ENCODE measurements at places on chromosomes 5 and 9. TPM values are rescaled to one million over a fixed set of nuclear protein-coding genes. Genes with fewer than 3 reads are reported as not detected.

CDX1 gene
- 0.76 TPM for total RNA-seq

RAB3C gene
- 0.24 TPM for total RNA-seq

ECM2 gene
- total RNA-seq, result 6.1 TPM

C5 gene
- total RNA-seq, result 3.4 TPM

MAMDC4 gene
- total RNA-seq, result 2.2 TPM

GRIA1 gene
- total RNA-seq, result 0.38 TPM

- no peak for DNase-seq
- H3K4me3 ChIP-seq, result no peak overlapping the region
- no peak overlapping the region for H3K27ac ChIP-seq
- no peaks in the 10 kb centered on the region for H3K36me3 ChIP-seq
- H3K4me1 ChIP-seq, result no peaks in the 10 kb centered on the region
Observed at GRCh38 chr9:84617411-84618029, 52.0 kb upstream of the NTRK2 start.

- no peaks in the 10 kb centered on the region for H3K36me3 ChIP-seq
- no peak overlapping the region for H3K4me3 ChIP-seq
- no peaks in the 10 kb centered on the region for H3K27me3 ChIP-seq
- no peaks in the 10 kb centered on the region for H3K4me1 ChIP-seq
- no peak for DNase-seq
Observed at GRCh38 chr5:157213527-157214243, 33.0 kb downstream of the ITK start.

DNA sequence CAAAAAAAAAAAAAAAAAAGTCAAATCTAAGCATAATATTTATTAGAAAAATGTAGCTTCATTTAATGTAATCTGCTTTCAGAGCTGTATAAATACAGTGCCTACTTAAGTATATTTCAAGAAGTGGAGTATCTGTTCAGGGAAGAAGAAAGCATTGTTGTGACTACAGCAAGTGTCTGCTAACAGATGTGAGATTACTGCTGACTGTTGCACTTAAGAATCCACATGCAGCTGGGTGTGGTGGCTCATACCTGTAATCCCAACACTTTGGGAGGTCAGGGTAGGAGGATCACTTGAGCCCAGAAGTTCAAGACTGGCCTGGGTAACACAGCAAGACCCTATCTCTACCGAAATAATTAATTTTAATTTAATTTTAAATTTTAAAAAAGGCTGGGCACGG, 19.0 kb downstream of the KDM3B start:
- H3K36me3 ChIP-seq, result peaks cover 38% of the 10 kb centered on the region
- H3K27ac ChIP-seq, result no peak overlapping the region
- no peak for DNase-seq
- peaks cover 26% of the 10 kb centered on the region for H3K4me1 ChIP-seq

- no peak overlapping the region for H3K27ac ChIP-seq
- no peaks in the 10 kb centered on the region for H3K27me3 ChIP-seq
- H3K4me1 ChIP-seq, result no peaks in the 10 kb centered on the region
- H3K36me3 ChIP-seq, result no peaks in the 10 kb centered on the region
Observed at GRCh38 chr5:67432606-67433005, 236.0 kb upstream of the CD180 start.

GRCh38 chr5:80987078-80987766, 27.1 kb downstream of the RASGRF2 start:
- no peak overlapping the region for H3K27ac ChIP-seq
- H3K36me3 ChIP-seq, result no peaks in the 10 kb centered on the region
- no peak for DNase-seq
- no peaks in the 10 kb centered on the region for H3K27me3 ChIP-seq

All from suprapubic skin (tissue), 4 donors.